Activated B cell treated with CpG ODN at 0.5 μM for 24 hours (primary cell): ENCODE measurements at places on chromosomes 5 and 9. TPM values are rescaled to one million over a fixed set of nuclear protein-coding genes. Genes with fewer than 3 reads are reported as not detected.
A peak's percentile ranks its signal among the peaks of the same experiment; 100 is the strongest.

DNA sequence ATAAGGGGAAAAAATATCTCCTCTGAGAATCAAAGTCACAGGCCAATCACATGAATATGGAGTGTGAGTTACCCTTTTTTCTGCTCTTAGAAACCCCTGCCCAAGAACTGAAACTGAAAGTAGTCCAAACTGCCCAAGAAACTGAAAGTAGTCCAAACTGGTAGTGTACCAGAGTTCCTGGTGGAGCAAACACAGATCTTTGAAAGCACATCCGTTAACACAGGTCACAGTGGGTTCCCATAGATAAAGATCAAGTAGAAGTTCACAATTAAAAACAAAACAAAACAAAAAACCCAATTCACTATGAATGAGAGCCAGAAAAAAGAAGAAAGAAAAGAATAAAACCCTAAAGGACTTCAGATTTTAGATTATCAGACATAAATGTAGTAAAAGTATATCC is 332.4 kb upstream of the EFNA5 start:
- peak overlapping the region; percentile 57 for H3K27ac ChIP-seq
- peak overlapping the region; percentile 63 for H3K4me3 ChIP-seq
- DNase-seq, result no peak
- H3K36me3 ChIP-seq, result no peaks in the 10 kb centered on the region
- no peaks in the 10 kb centered on the region for H3K27me3 ChIP-seq
- H3K4me1 ChIP-seq, result peaks cover 9% of the 10 kb centered on the region

Gene AHRR
- 5.1 and 6.1 TPM in 2 replicates for total RNA-seq

DNA sequence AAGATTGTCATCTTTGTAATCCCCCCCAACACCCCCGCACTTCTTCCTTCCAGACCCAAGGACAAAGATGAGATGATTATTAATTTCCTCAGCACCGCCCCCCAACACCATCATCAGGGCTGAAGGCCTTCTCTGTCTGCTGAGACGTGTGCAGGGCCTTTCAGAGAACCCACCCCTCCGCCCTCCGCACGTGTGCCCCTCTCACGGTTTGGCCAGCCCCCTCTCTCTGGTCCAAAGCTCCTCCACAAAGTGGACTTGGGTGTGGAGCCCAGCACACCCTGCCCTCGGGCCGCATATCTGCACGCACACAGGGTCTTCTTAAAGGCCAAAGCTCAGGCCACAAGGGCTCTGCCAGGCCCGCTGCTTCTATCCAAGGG is 32.0 kb downstream of the PAX5 start:
- H3K27me3 ChIP-seq, result no peaks in the 10 kb centered on the region
- H3K36me3 ChIP-seq, result peaks cover 92% of the 10 kb centered on the region
- DNase-seq, result no peak
- H3K4me3 ChIP-seq, result peak overlapping the region; percentile 86
- H3K4me1 ChIP-seq, result peaks cover 93% of the 10 kb centered on the region

DNA sequence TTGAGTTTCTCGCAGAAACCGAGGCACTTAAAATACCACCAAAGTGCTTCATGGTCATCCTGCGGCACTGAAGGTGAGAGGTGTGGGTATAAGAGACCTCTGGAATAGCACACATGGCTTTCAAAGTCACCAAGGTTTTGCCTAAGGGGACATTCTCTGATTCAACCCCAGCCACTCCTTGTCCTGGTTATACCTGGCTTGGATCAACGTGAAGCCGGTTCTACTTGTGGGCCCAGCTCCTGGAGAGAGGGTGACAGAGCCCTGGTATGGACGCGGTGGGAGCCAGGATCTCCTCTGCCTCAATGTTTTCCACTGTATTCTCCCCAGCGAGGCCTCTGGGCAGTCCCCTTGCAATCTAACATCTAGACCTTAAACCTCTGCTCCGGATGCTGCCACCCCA is 132.0 kb downstream of the FSTL4 start:
- H3K4me1 ChIP-seq, result no peaks in the 10 kb centered on the region
- no peak overlapping the region for H3K4me3 ChIP-seq
- H3K27ac ChIP-seq, result no peak overlapping the region
- H3K36me3 ChIP-seq, result no peaks in the 10 kb centered on the region
- no peak for DNase-seq

DNA sequence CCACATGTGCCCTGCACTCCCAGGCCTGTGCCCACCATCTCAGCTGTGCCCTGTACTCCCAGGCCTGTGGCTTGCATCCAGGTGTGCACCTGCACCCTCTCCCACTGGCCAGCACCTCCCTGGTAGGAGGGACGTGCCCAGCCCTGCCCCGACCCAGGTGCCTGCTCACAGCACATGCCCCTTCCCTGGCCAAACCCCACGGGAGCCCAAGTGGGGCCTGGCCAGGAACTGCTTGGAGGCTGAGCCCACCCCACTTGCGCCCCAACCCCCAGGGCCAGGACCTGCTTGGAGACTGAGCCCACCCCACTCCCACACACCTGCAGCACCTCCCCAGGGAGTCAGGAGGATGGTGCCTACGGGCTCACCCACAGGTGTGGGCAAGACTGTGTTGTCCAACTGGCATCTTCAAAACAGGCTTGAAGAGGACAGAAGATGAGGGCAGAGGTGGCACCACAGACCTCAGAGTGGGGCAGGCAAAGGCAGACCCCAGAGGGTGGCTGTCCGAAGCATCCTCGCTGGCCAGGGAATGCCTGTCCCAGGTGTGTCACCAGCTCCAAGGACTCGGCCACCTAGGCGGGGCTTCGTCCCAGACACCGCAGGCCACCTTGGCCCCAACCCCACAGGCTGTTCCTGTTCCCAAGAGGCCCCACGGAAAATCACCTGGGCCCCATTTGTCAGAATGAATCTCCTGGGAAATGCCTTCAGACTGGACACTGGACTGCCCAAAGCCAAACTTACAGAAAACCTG is 10.8 kb downstream of the ZDHHC11B start:
- H3K27me3 ChIP-seq, result peaks cover 8% of the 10 kb centered on the region
- H3K4me3 ChIP-seq, result no peak overlapping the region
- no peaks in the 10 kb centered on the region for H3K4me1 ChIP-seq
- DNase-seq, result peak; percentile 14
- no peak overlapping the region for H3K27ac ChIP-seq
- H3K36me3 ChIP-seq, result no peaks in the 10 kb centered on the region
